Liver (tissue), 10 donors: ENCODE measurements at places on chromosomes 12 and 14. TPM values are rescaled to one million over a fixed set of nuclear protein-coding genes. Genes with fewer than 3 reads are reported as not detected.

Gene RILPL1
- total RNA-seq, result 2.6 TPM

Gene ASIC1
- 0.08 TPM for total RNA-seq

Gene FIGNL2
- total RNA-seq, result 0.70 TPM

Gene CCDC175
- total RNA-seq, result not detected

Gene TEP1
- total RNA-seq, result 20.7 TPM
